ENCODE measurements at places on chromosomes 1 and 21. TPM values are rescaled to one million over a fixed set of nuclear protein-coding genes. Genes with fewer than 3 reads are reported as not detected.

DNA sequence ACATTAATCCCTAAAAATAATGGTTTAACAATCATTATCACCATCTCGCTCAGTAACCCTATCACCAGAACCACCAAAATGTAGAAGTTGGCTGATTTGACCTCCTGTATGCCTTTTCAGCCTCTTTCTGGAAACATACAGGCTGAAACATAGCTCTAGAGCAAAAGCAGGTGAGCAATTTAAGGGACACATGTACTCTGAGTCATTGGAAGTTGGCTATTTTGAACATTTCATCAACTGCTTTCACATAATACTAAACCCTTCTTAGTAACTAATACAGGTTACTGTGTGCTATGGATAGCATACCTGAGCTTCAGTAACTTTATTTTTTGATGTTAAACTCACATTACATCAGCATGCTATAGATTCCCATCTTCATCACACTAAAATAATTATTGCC lies 19.8 kb upstream of the DDAH1 start:
- no peak for DNase-seq

The FAM167B gene
- total RNA-seq, result 1.1 TPM

DNA sequence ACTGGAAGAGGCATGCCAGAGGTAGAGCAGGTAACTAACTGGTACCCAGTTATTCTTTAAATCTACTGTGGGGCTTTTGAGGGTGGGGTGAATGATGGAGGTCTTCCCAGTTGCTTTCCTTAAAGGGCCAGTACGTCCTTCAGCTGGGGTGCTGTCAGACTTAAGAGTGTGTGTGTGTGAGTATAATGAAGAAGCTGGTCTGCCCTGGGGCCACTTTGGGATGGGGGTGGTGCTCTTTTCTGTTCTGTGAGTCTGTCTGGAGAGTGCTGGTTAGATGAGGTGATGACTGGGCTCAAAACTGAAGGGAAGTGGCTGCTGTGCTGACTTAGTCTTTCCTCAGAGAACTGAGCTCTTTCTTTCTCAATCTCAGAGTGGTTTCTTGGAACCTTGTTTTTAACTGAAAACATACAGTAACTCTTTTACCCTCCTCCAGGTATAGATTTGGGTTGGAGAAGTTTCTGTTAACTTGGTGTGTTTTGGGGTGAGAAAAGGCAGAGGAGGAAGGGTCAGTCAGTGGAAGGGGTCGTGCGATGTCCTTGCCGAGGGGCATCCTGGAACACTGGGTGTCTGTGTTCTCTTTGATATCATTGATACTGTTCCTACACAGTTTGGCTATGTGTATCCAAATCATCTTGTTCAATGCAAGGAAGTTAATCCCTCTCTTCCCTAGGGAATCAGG lies 746 bp downstream of the MACF1 start:
- peak; percentile 70 for DNase-seq

The RRP1 gene
- 29.9 TPM for total RNA-seq

The AMIGO1 gene
- total RNA-seq, result 0.97 TPM

DNA sequence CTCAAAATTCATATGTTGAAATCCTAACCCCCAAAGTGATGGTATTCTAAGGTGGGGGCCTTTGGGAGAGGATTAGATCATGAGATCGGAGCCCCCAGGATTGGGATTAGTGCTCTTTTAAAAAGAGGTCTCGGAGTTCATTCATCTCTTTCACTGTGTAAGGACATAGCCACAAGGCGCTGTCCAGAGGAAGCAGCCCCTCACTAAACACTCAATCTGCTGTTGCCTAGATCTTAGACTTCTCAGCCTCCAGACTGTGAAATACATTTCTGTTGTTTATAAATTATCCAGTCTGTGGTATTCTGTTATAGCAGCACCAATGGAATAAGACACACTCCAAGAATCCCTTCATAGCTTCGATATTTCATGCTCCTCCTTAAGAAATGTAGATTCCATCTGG lies 12.4 kb upstream of the TIAM1 start:
- no peak for DNase-seq

- DNase-seq, result no peak
Measured at GRCh38 chr1:155966135-155966534, 12.2 kb downstream of the ARHGEF2 start.

DNA sequence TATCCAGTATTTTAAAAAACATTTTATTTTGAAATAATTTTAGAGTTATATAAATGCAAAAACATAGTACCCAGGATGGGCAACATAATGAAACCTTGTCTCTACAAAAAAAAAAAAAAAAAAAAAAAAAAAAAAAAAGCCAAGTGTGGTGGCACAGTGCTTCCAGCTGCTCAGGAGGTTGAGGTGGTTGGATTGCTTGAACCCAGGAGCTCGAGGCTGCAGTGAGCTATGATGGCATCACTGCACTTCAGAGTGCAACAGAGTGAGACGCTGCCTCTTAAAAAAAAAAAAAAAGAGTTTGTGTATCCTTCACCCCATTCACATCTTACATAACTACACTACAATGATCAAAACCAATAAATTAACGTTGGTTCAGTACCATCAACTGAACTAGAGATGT lies 115.6 kb upstream of the KIF26B start:
- no peak for DNase-seq

DNA sequence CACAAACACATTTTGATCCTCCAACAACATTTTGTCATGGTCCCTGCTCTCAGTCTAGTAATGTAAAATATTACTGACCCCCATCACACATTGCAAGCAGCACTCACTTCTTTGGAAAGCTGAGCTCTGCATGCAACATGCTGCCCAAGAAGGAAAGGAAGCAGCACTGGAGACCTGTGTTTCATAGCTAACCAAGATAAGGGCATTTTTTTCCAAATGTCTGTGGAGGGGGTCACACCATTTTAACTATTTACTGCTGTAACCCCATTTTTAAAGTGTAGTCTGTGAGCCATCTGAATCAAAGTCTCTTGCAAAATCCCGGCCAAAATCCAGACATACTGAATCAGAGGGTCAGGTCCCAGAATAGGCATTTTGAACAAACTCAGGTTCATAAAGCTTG lies 4.5 kb upstream of the RASSF5 start:
- DNase-seq, result no peak

GRCh38 chr21:35063428-35064172 lies 14.5 kb upstream of the RUNX1 start:
- DNase-seq, result no peak

GRCh38 chr1:187051618-187052232 lies 223.0 kb downstream of the PLA2G4A start:
- DNase-seq, result peak; percentile 19

- no peak for DNase-seq
Measured at GRCh38 chr1:24207709-24208108, 20.6 kb upstream of the IFNLR1 start.

- no peak for DNase-seq
Measured at GRCh38 chr1:198809247-198809646, 170.4 kb downstream of the PTPRC start.

GRCh38 chr1:9079988-9080704 lies 10.7 kb upstream of the SLC2A5 start:
- no peak for DNase-seq

The IGSF3 gene
- 1.6 TPM for total RNA-seq

GRCh38 chr1:200150721-200151120 lies 123.2 kb downstream of the NR5A2 start:
- no peak for DNase-seq

DNA sequence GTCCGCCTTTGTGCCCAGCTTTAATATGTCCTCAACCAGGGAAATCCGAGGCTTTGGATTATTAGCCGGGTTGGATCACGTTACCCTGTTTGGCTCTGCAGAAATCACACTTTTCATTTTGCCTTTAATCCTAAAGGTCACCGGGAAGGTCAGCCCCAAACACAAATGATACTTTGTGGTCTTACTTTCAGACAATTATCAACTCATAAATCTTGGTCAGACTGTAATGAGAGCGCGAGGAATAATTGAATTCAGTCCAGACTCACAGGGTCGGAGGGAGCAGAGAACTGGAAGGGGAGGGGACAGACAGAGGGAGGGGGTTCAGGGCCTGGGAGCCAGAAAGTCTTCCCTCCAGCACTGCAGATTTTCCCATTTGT lies 91.7 kb upstream of the NFIA start:
- DNase-seq, result no peak

DNA sequence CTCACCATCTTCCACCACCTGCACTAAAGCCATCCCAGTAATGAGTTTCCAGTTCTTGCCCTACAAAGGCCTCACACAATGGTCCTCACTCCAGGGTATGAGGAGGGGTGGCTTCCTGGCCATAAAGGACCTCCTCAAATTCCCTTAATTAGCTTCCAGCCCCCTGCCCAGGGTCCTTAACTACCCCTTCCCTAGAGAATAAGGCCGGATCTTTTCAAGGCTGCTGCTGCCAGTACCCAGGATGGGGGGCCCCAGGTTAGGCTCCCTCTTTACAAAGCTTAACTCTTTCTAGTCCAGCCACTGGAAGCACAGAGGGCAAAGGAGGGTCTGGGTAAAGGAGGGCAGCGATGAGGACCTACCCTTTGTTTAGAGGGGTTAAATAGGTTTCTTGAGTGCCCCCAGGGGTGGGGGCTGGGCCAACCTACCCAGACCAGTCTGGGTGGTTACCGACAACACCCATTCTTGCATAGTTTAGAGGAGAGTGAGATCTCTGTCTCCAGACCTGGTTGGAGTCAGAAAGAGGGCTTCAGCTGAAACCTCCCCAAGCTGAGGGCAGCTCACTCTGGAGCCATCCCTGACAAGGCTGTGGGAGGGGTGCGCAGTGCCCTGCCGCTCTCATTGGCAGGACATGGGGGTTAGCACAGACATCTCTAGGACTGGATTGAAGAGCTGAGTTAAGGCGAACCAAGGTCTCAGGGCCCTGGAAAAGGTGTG lies 7.1 kb downstream of the BLACAT1 start:
- no peak for DNase-seq

The FMOD gene
- total RNA-seq, result 1.4 TPM

DNA sequence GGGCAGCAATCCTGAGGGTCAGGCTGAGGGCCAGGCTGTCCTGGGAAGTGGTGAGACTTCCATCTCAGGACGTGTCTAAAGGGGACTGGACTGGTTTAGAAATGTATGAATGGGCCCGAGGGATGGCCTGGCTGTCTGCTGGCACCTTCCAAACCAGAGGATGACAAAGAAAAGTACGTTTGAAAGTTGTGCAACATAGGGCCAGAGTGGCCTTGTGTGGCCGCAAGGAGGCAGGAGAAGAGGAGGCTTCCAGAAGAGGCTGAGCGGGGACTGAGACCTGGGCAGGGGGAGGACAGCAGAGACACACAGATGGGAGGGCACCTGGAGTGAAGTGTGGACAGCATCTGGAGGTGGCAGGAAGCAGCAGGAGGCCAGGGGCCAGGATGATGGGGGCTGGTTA lies 2.6 kb upstream of the SYTL1 start:
- no peak for DNase-seq

DNA sequence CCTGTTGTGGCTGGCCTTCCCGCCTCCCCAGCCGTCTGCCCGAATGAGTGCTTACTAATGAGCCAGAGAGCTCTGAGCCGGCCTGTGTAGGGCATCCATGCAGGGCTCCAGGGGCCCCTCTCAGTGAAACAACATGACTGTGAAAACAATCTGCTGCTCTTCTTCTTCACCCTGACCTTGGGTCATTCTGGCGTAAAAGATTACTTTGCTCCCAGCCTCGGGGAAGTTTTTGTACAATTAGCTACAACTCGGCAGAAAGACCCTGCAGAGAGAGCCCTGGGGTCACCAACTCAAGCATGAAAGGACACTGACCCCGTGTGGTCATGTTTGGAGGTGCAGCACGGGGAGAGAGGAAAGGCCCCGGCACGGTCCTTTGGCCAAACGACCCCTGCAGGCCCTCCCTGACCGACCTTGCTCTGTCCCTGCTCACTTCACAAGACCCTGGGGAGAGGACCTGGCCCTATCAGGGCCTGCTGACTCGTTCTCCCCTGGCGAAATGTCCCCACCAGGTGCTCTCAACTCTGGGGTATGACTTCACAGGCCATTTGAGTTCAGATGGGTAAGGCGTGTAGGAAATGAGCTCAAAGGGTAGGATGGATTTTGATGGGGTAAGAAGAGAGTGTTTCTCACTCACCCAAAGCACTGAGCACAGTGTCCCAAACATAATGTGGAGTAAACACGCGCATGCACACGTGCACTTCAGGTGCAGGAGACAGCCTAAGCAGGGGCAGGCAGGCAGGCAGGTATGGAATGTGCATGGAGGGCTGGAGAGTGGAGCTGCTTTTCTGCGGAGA lies 22.9 kb upstream of the FAM20B start:
- peak; percentile 79 for DNase-seq

The BACE2 gene
- not detected for total RNA-seq

GRCh38 chr21:31622397-31622796 lies 37.1 kb upstream of the SOD1 start:
- no peak for DNase-seq
